ENCODE measurements at places on chromosomes 3 and 15. TPM values are rescaled to one million over a fixed set of nuclear protein-coding genes. Genes with fewer than 3 reads are reported as not detected.

The FGD5 gene
- total RNA-seq: 0.03 TPM

The TSC22D2 gene
- total RNA-seq: 13.9 TPM

The DUOXA2 gene
- total RNA-seq: not detected

The GP9 gene
- not detected for total RNA-seq

The IMPG2 gene
- not detected for total RNA-seq

The GABRR3 gene
- not detected for total RNA-seq

The TEX55 gene
- total RNA-seq: not detected

The VPS8 gene
- 11.0 TPM for total RNA-seq

The LCTL gene
- total RNA-seq: not detected

The SNUPN gene
- 34.6 TPM for total RNA-seq

The SLC28A1 gene
- 0.05 TPM for total RNA-seq

The NRROS gene
- total RNA-seq: not detected

The RETNLB gene
- not detected for total RNA-seq

The SH2D7 gene
- not detected for total RNA-seq

The TMC3 gene
- total RNA-seq: not detected

The ATP8B4 gene
- total RNA-seq: 0.69 TPM

The CORO2B gene
- total RNA-seq: 3.2 TPM

The MYLK gene
- 13.5 TPM for total RNA-seq

The TTLL13 gene
- total RNA-seq: 0.09 TPM

The BHLHE40 gene
- total RNA-seq: 81.0 TPM

The ATP13A4 gene
- total RNA-seq: 0.06 TPM

The FOXB1 gene
- total RNA-seq: not detected

The CAMP gene
- not detected for total RNA-seq

The DAZL gene
- total RNA-seq: not detected

The NDUFB5 gene
- 52.3 TPM for total RNA-seq

The C15orf39 gene
- 33.8 TPM for total RNA-seq

The GXYLT2 gene
- 1.6 TPM for total RNA-seq

The ZIC1 gene
- total RNA-seq: not detected

The QARS1 gene
- total RNA-seq: 126 TPM

The AP2M1 gene
- total RNA-seq: 324 TPM

The IGF2BP2 gene
- 11.4 TPM for total RNA-seq

The CPNE4 gene
- 4.0 TPM for total RNA-seq

The TJP1 gene
- total RNA-seq: 66.1 TPM

The SUSD5 gene
- total RNA-seq: 3.6 TPM
